ENCODE measurements at places on chromosomes 6 and 20.

- DNase-seq, result no peak
Observed at GRCh38 chr6:11278207-11278559, 45.7 kb upstream of the NEDD9 start.

GRCh38 chr6:87099472-87099871 lies 4.6 kb upstream of the CGA start:
- no peak for DNase-seq

DNA sequence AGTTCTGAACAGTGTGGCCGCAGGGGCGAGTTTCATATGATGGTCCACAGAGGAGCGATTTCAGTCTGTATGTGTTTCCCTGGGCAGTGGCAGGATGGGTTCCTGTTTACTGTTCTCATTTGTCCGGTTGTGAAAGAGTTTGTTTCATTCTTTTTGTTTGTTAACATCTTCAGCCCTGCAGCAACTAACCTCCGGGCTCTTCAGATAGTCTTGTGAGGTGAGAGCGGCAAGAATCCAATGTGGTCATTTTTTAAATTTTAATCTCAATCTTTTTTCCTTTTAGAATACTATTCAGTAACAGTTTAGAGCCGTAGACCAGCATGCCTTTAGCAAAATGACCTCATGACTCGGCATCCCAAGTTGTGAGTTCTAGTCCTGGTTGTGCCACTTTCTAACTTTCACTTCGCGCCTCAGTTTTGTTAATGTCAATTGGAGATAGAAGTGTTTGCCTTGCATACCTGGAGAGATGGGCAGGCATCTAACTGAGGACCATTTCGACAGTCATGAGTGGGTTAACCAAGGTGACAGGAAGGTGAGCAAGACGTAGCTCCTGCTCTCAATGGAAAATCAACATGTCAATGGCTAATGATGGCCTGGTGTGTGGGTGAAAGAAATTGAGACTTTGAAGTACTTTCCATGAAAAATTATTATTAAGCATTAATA lies 38.5 kb upstream of the PXDC1 start:
- DNase-seq, result no peak

- DNase-seq, result no peak
Observed at GRCh38 chr6:170237999-170238740, 52.7 kb downstream of the DLL1 start.

GRCh38 chr6:14379568-14379967 lies 262.0 kb downstream of the CD83 start:
- DNase-seq, result no peak

GRCh38 chr20:59124296-59125029 lies 39.2 kb upstream of the ZNF831 start:
- DNase-seq, result peak; percentile 78

DNA sequence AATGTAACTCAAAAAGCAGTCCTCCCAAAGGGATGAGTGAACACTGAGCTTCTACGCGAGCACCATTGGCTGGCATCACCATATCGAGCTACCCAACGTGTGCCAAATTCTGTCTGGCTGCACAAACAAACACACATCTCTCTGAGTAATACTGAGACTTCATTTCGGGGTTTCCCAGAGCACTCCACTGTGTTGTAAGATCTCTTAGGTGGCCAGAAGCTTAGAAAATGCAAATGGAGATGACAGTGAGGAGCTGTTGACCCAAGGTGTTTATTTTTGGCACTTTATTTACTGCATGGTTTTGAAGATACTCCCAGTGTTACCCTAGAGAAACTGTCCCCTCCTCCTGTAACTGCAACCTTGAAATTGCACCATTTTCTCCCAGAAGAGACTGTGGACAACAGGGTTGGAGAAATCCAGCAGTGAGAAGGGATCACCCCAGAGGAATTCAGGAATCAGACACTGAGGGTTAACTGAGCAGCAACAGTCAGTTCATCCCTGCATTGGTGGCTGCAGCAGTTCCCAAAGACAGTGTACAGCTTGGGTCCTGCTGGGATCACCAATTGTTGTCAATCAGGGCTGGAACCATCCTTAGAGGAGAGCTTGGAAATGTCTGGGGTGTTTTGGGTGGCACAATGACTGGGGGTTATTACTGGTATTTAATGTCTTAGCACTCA lies 1.0 kb upstream of the RIPOR2 start:
- DNase-seq, result no peak

- no peak for DNase-seq
Observed at GRCh38 chr6:157060440-157060952, 262.8 kb downstream of the TMEM242 start.

DNA sequence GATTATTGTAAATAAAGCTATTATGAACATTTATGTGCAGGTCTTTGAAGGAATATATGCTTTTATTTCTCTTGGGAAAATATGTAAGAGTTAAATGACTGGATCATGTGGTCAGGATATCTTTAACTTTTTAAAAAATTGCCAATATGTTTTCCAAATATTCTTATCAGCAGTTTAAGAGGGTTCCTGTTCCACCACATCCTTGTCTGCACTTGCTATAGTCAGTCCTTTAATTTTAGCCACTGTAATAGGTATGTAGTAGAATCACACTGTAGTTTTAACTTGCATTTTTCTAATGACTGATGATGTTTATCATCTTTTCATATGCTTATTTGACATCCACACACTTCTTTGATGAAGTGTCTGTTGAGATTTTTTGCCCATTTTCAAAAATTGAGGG lies 23.6 kb upstream of the HIVEP2 start:
- no peak for DNase-seq

- DNase-seq, result no peak
Observed at GRCh38 chr6:61833176-61833755, 452.8 kb downstream of the KHDRBS2 start.

DNA sequence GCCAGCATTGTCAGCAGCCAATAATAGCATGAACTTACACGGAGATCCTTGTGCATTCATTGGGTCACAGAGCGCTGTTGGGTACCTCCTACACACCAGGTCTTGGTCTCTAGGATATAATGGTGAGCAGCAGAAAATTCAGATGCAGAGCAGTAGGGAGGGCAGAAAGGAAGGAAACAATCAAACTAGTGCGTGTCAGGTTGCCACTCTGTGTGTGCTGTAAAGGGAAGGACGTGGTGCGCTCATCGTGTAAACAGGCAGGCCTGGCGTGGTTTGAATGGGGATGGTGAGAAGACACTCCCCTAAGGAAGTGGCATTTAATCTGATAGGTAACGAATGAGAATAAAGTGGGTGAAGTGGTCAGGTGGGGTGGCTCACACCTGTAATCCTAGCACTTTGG lies 336.4 kb downstream of the CDH26 start:
- DNase-seq, result no peak
